ENCODE measurements at places on chromosomes 5 and 9.

DNA sequence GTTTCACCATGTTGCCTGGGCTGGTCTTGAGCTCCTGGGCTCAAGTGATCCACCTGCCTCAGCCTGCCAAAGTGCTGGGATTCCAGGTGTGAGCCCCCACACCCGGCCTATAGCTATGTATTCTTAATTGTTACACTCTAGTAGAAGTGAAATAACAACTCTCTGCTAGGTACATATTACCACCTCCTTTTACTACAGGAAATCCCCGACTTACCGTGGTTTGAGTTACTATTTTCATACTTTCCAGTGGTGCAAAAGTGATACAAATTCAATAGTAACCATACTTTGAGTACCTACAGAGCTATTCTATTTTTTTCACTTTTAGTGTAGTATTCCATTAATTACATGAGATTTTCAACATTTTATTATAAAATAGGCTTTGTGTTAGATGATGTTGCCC, 719 bp downstream of the ARL14EPL start:
- H3K4me3 ChIP-seq, result no peak overlapping the region
- H3K4me1 ChIP-seq, result no peaks in the 10 kb centered on the region
- H3K27ac ChIP-seq, result no peak overlapping the region
- no peaks in the 10 kb centered on the region for H3K27me3 ChIP-seq

- H3K4me3 ChIP-seq, result no peak overlapping the region
- H3K27ac ChIP-seq, result no peak overlapping the region
- no peaks in the 10 kb centered on the region for H3K27me3 ChIP-seq
These were observed 456.9 kb downstream of the PRELID2 start for GRCh38 chr5:145378226-145378625.

DNA sequence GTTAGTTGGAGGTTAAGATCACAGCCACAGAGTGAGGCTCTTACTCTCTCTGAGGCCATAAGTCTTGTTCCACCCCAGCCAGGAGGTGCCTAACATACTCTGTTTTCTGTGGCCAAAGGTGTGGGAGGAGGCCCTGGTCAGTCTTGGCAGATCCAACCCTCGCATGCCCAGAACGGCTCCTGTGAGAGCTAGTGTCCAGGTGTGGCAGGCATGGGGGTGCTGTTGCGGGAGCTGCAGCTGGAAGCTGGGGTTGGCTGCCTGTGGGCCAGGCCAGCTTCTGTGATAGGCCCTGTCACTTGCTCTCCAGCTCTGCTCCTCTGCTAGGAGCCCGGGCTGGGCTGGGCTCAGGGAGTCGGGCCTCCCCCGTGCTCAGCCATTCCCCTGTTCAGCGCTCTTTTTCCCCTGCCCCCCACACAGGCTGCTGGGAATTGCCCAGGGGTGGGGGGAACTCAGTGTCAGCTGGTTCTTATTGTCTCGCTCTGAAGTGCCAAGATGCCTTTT, 31.6 kb downstream of the IER5L start:
- peaks cover 41% of the 10 kb centered on the region for H3K4me1 ChIP-seq
- no peak for DNase-seq
- peaks cover 16% of the 10 kb centered on the region for H3K36me3 ChIP-seq
- H3K4me3 ChIP-seq, result no peak overlapping the region
- no peaks in the 10 kb centered on the region for H3K27me3 ChIP-seq
- peak overlapping the region; percentile 98 for H3K27ac ChIP-seq

GRCh38 chr9:26800322-26800721, 92.3 kb downstream of the CAAP1 start:
- no peak overlapping the region for H3K4me3 ChIP-seq
- no peaks in the 10 kb centered on the region for H3K4me1 ChIP-seq
- H3K36me3 ChIP-seq, result no peaks in the 10 kb centered on the region
- no peaks in the 10 kb centered on the region for H3K27me3 ChIP-seq
- DNase-seq, result no peak

DNA sequence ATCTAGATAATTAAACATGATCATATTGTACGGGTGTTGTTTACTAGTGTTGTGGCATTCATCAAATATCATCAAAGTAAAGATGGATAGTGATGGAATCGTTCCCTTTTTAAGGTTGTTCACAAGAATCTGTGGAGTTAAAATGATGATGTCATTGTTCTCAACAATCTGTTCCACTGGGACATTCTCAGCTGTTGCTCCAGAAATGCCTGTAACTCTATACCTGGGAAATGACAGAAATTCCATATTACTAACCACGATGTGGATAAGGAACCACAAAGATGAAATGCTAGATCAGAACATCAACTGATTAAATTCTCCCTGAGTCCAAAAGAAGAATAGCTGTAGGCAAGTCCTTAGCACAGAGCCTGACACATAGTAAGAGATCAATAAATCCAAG, 38.0 kb downstream of the RIGI start:
- H3K4me3 ChIP-seq, result no peak overlapping the region
- H3K4me1 ChIP-seq, result no peaks in the 10 kb centered on the region
- H3K27ac ChIP-seq, result no peak overlapping the region

GRCh38 chr5:61619777-61620518, 287.9 kb downstream of the ZSWIM6 start:
- H3K27me3 ChIP-seq, result no peaks in the 10 kb centered on the region
- peak overlapping the region; percentile 66 for H3K27ac ChIP-seq
- no peaks in the 10 kb centered on the region for H3K4me1 ChIP-seq

DNA sequence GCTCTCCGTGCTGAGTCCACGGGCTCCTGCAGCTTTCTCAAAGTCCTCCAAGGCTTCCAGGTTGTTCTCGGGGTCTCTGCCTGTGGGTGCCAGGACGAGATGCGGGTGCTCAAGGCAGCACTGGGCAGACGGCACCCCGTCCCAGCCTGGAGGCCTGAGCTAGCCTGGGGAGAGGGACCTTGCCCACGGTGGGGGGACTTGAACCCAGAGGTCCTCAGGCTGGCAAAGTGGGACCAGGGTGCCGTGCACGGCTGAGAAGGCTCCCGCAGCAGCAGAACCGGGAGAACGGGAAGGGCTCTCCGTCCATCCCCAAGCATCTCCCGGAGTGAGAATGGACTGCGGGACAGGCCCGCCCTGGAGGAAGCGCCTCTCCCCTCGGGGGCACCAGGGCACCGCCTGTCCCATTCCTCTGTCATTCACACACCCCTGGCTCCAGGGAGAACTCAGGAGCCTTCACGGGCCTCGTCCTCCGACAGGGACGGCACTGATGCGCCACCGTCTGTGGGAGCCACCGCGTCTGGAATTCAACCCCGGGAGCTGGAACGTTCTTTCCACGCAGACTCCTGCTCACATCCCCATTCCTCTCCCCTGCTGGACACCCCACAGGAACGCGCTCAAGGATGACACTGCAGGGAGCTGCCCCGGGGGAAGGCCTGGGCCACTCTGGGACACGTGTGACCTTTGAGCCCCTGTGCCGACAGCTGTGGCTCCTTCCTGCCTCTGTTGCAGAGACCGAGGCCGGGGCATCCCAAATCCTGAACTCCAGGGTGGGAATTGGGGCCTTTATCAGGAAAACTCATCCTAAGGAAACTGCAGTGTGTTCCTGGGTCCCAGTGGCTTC, 16.3 kb upstream of the OBP2B start:
- no peak overlapping the region for H3K27ac ChIP-seq
- no peaks in the 10 kb centered on the region for H3K4me1 ChIP-seq
- no peak overlapping the region for H3K4me3 ChIP-seq
- H3K27me3 ChIP-seq, result no peaks in the 10 kb centered on the region

GRCh38 chr5:112720576-112720975, 17.1 kb upstream of the APC start:
- DNase-seq, result no peak
- no peaks in the 10 kb centered on the region for H3K36me3 ChIP-seq
- no peak overlapping the region for H3K4me3 ChIP-seq
- H3K27me3 ChIP-seq, result no peaks in the 10 kb centered on the region

DNA sequence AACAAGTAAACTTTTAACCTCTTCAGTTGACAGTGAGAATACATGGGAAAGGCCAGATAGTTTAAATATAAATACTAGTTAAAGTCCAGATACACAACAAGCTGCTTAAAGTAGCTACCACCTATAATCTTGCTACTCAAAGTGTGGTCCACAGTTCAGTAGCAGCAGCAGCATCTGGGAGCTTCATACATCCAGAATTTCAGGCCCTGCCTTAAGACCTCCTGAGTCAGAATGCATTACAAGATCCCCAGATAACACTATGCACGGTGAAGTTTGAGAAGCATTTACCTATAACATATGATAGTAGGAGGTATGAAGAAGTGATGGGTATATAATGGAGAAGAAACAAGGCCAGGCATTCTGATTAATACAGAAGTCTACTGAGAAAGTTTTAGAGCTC, 244.5 kb downstream of the EFNA5 start:
- peak overlapping the region; percentile 46 for H3K27ac ChIP-seq
- H3K4me1 ChIP-seq, result peaks cover 2% of the 10 kb centered on the region
- no peak for DNase-seq
- no peaks in the 10 kb centered on the region for H3K27me3 ChIP-seq
- no peak overlapping the region for H3K4me3 ChIP-seq

- H3K4me3 ChIP-seq, result no peak overlapping the region
- no peak for DNase-seq
- no peaks in the 10 kb centered on the region for H3K36me3 ChIP-seq
- H3K4me1 ChIP-seq, result peaks cover 9% of the 10 kb centered on the region
- no peak overlapping the region for H3K27ac ChIP-seq
- H3K27me3 ChIP-seq, result no peaks in the 10 kb centered on the region
These were observed 144.5 kb upstream of the TNC start for GRCh38 chr9:115262477-115262876.

DNA sequence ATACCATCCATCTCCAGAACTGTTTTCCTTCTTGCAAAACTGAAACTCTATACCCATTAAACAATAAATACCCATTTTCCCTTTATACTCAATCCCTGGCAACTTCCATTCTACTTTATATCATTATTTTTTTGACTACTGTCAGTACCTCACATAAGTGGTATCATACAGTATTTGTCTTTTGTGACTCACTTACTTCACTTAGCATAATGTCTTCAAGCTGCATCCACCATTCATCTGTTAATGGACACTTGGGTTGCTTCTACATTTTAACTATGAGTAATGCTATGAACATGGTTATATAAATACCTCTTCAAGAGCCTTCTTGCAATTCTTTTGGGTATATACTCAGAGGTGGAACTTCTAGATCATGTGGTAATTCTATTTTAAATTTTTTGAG, 11.6 kb upstream of the TYRP1 start:
- H3K36me3 ChIP-seq, result no peaks in the 10 kb centered on the region
- no peak overlapping the region for H3K27ac ChIP-seq
- DNase-seq, result no peak

DNA sequence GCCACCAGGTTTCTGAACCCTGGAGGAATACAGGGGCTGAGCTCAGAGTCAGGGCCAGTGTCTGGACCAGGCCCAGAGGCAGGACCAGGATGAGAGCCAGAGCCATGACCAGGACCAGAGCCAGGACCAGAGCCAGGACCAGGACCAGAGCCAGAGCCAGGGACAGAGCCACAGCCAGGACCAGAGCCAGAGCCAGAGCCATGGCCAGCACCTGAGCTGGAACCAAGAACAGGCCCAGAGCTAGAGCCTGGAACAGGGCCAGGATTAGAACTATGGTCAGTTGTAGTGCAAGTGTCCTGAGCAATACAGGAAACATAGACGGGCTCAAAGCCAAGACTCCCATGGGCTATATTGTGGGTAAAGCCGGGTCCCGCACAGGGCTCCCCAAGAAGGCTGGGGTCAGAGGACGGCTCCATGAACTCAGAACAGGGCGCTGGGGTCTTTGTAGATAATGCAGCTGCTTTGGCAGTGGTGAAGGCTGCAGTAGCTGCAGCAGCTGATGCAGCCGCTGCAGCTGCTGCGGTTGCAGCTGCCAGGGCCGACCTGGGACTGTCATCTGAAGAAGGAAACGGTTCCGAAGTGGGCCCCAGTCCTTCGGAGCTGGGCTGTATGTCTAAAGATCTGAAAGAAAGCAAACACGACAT, 559 bp downstream of the SPAG8 start:
- no peak for DNase-seq
- H3K27me3 ChIP-seq, result no peaks in the 10 kb centered on the region
- H3K36me3 ChIP-seq, result peaks cover 22% of the 10 kb centered on the region
- peak overlapping the region; percentile 92 for H3K27ac ChIP-seq
- H3K4me1 ChIP-seq, result peaks cover 27% of the 10 kb centered on the region

GRCh38 chr9:89484475-89485404, 13.2 kb downstream of the SEMA4D start:
- H3K4me1 ChIP-seq, result no peaks in the 10 kb centered on the region
- H3K4me3 ChIP-seq, result no peak overlapping the region
- no peak overlapping the region for H3K27ac ChIP-seq
- no peaks in the 10 kb centered on the region for H3K36me3 ChIP-seq
- no peaks in the 10 kb centered on the region for H3K27me3 ChIP-seq
